ENCODE measurements at places on chromosomes 4 and X.

DNA sequence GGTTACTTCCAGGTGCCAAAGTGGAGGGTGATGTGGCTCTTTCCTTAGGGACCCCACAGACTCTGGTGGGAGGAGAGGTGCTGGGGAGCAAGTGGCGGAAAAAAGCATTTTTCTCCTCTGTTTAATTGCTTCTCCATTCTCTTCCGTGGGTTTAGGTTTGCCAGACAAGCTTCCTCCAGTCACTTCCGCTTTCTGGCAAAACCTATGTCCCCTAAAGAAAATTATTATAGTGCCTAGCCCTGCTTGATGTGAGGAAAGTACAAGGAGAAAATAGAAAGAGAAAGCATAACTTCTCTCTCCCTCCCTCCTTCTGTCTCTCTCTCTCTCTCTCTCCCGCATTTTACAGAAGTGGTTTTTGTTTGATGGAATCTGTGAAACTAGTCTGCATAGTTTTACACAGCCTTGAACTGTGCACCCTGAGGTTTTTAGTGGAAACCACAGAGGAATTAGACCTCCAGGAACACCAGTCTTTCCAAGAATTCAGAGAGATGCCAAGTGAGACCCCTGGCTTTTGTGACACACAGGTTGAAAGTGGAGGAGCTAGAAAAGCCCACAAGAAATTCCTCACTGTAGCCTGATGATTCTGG is 231.1 kb upstream of the ANXA3 start:
- no peak for DNase-seq

- no peak for DNase-seq
These were observed 164.8 kb upstream of the VEGFC start for GRCh38 chr4:176957353-176958118.

DNA sequence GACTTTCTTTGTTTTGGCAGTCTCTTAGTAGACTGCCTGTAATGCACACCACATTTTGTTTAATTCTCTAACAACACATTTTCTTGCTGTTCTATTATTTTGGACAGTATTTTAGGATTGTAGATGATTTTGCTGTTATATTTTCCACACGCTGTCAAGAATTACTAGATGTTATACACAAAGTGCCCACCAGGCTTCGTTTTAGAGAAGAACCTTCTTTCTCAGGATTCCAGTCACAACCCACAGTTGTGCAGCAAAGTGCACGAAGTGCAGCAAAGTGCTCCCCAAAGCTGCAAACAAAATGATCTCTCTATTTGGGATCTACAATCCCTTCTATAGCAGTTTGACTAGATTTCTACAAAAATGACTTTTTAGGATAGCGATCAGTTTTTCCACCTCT is 2.4 kb downstream of the ZNF141 start:
- no peak for DNase-seq

- no peak for DNase-seq
These were observed 8.9 kb downstream of the FATE1 start for GRCh38 chrX:151724563-151725337.

GRCh38 chr4:184385705-184386141 is 88.6 kb downstream of the IRF2 start:
- no peak for DNase-seq

DNA sequence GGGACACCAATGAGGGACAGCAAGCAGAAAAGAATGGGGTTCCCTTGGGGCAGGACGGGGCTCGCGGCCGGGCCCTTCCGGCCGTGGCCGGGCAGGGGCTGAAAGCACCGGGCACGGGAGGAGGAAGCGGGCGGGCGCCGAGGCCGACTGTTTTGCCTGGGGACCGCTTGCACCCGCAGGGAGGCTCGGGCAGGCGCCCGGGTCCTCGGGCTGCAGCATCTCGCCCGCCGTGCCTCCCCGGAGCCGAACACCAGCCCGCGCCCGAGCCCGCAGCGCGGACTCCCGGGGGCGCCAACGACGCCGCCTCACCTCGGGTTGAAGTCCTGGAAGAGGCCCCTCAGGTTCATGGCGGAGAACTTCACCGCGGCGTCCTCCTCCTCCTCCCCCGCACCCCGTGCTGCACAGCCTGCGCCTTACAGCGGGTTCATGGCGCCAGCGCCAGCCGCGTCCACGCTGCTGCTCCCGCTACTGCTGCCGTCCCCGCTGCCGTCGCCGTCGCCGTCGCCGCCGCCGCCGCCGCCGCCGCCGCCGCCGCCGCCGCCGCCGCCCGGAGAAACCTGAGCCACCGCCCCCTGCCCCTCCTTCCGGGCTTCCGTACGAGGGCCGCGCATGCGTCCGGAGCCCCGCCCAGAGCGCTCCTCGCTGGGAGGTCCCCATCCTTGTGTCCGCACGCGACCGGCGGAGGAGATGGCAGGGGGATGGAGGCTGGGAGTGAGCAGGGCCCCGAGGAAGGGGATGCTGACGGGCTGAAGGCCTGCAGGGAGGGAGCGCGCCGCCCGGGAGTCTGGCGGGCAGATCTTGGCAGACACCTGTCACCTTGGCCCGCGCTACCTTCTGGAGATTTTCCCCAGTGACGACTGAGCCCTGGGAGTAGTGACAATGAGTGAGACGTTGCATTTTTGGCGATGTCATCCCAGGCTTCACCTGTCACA is at the start of gene TMEM185A:
TSS of gene TMEM185A (minus strand) at position 559 of the 932 bp plus-strand sequence. CDS start at position 347, 212 bp downstream.
- DNase-seq = peak; percentile 62

GRCh38 chr4:155999725-156000124 is 46.1 kb upstream of the CTSO start:
- no peak for DNase-seq

DNA sequence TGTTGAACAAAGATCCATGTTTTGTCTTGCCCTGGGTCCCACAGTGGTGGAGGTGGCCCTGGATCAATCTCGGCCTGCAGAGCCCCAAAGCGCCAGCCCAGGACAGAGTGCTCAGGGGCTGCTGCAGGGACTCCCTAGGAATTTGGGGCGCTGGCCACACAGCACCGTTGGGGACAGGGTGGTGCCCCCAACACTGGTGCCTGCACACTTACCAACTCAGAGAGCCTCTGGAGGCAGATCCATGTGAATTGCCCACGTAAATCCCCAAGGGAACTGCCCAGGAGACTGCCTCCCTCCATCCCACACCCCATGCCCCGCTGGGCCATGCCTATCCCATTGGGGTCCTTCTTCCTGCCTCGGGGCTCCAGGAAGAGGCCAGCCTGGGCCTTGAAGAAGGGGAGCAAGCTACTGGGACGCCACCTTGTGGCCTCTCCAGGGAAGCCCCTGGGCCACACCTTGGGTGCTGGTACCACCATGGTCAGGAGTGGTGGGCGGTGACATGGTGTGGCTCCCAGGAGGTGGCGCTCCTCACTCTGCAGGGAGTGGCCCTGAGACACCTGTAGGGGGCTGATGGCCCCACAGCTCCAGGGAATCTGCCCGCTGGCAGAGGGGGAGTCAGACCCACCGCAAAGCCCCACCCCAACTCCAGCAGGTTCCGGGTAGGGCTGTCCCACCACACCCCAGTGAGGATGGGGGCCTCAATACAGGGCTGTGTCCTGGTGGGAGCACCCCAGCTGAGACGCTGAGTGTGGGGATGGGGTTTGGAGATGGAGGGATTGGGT is 22.8 kb downstream of the CFAP99 start:
- DNase-seq = peak; percentile 29

- no peak for DNase-seq
These were observed 61.4 kb upstream of the TMEM150C start for GRCh38 chr4:82623121-82623683.

DNA sequence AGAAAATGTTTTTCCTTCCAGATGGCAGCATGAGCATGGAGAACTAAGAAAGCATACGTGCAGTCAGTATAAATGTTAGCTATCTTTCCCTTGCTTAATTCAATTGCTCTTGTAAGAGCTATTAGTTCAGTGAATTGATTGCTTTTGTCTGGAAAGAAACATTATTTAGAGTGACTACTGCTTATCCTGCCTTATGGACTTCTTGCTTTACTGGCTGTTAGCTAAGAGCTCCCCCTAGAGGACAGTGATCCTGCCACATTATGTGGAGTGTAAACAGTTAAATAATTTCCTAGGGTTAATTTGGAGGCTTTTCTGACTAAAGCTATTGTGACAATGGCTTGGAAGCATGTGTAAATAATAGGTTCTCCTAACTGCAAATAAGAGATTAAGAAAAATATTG is 1402.4 kb downstream of the FAM133A start:
- no peak for DNase-seq

DNA sequence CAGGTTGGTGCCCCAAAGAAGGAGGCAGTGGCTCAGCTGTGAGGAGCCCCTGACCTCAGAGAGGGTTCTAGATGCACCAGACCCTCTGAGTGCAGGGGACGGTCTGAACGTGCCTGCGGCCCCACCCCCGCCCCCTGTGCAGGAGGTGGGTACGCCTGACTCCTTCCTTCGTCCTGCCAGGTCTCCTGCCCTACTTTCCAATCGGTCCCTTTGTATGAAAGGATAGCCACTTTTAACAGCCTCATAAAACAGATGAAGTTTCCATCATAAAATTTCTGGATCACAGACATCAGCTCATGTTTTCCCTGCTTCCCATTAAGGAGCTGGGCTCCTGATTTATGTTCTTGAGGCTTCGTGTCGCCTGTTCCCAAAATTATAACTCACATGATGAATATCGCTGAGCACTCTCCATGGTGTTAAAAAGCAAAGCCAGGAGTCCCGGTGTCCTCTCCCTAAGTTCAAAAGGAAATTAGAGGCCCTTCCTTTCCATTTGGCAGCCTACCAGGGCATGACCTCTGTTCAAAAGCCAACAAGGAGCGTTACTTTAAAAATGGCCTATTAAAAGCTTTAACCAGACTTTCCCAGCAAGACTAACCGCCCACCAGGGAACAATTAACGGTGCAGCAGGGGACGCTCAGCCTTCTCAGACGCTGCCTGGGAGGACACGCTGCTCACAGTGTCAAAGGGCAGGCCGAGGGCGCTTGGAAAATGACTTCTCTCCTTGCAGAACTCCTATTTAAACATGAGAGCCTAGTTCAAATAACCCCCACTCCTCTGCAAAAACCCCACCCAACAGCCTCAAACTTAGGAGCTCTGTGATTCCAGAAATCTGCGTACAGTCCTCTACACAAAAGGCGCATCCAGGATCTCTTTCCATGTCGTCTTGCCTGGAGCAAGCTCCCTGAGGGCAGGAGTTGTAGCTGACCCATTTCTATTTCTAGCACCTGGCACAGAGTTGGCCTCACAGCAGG is 181.9 kb downstream of the AFAP1 start:
- no peak for DNase-seq

DNA sequence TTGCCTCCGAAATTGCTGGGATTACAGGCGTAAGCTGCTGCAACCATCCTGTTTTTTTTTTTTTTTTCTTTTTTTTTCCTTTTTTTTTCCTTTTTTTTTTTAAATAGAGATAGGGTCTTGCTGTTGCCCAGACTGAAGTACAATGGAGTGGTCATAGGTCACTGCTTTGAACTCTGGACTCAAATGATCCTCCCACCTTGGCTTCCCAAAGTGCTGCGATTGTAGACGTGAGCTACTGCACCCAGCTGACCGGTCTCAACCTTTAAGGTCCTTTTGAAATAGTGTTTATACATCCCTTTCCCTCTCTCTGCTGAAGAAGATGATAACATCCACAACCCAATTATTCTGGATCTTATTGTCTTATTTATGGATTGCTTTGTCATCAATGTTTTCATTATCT is 548.7 kb downstream of the GBA3 start:
- no peak for DNase-seq

GRCh38 chr4:78254893-78255292 is 197.8 kb downstream of the FRAS1 start:
- DNase-seq = no peak

DNA sequence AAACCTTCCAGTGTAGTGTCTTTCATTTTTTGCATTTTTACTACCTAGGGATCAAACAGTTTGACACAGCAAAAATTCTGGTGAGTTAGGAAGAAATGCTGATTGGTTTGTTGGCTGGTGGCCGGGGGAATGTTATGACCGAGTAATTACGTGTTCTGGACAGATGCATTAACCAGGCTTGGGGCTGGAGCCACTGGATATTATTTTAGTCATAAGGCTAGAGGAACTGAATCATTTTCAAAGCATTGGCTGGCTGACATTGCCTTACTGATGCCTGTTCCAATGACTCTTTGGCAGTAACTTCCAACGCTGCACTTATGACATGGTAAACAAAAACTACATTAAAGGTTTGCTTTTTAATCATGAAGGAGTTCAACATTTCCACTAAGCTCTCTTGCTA is 84.6 kb downstream of the FBXO8 start:
- DNase-seq = no peak

DNA sequence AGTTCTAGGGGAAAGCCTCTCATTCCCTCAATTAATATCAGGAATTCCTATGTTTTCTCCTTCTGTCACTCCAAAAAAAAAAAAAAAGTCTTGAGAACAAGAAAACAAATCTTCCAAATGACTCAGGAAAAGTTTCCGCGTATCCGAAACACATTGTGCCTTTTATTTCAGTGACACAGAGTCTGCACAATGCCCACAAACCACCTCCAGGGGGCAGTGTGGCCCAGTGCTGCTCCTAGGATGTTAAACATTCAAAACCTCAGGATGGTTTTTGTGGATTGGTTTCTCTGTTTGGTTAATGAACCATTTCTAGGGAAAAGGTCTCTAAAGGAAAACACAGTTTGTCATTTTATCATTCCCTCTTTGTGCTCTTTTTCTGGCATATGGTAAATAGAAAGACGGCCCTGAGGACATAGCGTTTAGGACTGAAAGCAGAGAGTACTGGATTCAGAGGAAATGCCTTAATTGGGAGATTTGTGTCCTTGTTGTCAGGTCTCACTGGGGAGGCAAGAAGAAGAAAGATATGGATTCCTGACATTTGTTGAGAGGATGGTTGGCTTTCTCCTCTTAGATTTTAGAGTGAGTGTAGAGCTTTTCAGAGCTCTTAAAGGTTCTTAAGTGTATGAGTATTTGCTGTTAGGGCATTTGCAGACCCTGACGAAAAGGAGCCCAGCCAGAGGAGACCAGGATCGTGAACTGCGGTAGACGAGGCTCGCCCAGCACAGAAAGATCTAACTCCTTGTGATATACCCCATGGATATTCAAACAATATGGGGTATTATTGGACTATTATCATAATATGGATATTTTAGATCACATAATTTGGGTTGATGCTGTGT is 65.7 kb upstream of the MAP9 start:
- peak; percentile 28 for DNase-seq

DNA sequence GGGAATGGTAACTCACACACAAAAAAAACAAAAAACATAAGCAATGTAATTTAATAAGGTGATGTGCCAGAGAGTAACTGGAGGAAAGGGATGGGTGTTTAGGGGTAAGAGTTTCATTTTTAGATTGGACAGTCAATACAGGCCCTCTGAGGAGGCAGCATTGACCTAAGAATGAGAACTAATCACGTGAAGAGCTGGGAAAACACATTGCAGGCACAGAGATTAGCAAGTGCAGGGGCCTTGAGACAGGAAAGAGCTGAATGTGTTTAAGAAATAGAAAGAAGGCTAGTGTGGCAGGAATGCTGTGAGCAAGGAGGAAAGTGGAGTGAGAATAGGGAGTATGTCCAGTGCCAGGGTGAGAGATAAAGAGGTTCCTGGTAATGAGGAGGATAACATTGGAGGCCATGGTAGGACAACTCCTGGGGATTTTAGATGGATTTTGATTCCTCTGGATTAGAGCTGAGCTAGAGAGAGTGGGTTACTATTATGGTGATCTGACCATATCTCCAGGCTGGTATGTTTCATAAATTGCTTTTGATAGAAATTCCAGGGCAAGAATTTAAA is 17.6 kb downstream of the PDLIM5 start:
- DNase-seq = no peak

Measured in activated T-helper 1 cell treated with anti-CD3 and anti-CD28 coated beads, Interleukin-2, amount 50 U/mL, for 16 hours (primary cell).